GM04503 (cell line): ENCODE measurements at places on chromosomes 3 and 15.
A peak's percentile ranks its signal among the peaks of the same experiment; 100 is the strongest.

GRCh38 chr15:101613130-101614000 is 38.8 kb downstream of the TM2D3 start:
- DNase-seq = no peak

GRCh38 chr3:25781145-25781757 is 2.0 kb downstream of the NGLY1 start:
- no peak for DNase-seq

- no peak for DNase-seq
Observed at GRCh38 chr3:122964811-122965210, 62.8 kb downstream of the SEMA5B start.

DNA sequence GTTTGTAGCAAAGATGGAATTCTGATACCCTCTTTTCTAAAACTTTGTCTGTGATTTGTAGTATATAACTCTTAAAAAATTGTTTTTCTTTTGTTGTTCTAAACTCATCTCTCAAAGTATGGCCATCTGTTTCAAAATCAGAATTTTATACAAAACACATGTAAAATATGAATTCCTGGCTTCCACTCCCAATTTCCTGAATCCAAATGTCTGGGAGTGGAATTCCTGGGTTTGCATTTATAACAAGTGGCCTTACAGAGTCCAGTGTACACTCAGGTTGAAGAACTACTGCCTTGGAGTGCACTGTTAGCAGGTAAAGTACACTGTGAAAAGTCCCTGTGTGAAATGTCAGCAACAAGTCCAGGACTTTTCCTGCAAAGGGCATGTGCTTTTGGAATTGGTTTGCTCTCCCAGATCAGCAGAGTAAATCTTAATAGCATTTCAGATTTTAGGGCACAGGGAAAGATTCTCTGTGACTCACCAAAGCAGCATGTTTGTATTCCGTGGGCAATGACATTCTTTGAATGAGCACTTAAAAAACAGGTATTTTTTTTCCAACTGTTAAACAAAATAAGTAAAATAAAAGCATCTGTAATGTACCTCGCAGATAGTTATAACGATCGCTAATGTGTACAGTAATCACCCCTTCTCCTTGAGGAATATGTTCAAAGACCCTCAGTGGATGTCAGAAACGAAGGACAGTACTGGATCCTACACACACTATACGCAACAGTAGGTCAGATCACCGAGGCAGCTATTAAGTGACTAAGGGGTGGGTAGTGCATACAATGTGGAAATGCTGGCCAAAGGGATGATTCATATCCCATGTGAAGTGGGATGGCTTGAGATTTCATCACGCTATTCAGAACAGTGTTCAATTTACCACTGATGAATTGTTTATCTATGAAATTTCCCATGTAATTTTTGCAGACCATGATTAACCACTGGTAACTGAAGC is 2.0 kb upstream of the CLDN16 start:
- peak; percentile 84 for DNase-seq

GRCh38 chr3:15973940-15974339 is 176.2 kb upstream of the ANKRD28 start:
- DNase-seq = no peak

DNA sequence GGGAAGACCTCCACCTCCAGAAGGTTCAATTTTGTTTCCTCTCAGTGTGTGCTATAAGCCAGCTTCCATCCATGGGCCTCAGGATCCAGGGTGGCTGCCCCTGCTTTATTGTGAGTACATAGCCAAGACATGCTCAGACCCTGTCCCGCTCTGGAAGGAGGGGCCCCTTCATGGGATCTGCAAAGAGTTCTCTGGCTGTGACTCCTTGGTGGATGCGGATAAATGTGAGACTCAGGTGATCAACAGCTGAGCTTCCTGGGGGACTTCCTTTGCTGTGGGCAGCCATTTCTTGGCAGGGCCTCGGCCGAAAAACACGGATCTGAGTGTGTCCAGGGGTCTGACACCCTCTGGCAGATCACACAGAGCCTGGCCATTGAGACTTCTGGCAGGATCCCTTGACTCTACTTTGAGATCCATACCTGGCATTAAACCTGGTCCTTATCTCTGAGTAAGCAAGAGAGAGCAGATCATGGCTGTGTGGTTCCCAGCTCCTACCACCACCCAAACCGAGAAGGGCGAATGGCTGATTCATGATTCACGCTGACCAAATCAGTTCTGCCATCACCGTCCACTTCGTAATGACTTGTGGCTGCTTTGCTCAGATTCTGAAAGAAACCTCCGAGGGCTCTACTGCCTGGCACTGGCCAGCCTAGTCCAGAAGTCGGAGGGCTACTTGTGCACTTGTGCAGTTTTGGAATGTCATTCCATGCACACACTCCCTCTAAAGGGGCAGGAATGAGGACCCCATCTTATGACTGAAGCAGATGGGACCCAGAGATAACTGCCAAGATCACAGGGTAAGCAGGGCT is 68.1 kb downstream of the SENP2 start:
- no peak for DNase-seq

DNA sequence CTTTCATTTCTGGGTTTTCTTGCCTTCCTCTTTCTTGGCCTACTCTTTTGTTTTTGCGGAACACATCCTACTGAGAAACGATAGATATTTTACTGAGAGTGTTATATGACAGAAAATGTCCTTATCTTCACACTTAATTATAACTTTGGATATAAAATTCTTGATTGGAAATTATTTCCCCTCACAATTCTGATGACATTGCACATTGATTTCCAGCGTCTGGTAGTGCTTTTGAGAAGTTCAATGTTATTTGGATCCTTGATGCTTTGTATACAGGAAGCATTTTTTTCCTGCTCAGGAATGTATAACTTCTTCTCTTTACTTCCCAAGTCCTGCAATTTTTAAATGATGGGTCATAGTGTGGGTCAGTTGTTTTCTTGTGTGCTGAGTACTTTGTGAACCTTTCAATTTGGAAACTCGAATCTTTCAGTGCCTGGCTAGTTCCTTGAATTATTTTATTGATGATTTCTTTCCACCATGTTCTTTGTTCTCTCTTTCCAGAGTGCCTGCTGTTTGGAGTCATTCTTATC is 183.9 kb downstream of the PDCD6IP start:
- no peak for DNase-seq

DNA sequence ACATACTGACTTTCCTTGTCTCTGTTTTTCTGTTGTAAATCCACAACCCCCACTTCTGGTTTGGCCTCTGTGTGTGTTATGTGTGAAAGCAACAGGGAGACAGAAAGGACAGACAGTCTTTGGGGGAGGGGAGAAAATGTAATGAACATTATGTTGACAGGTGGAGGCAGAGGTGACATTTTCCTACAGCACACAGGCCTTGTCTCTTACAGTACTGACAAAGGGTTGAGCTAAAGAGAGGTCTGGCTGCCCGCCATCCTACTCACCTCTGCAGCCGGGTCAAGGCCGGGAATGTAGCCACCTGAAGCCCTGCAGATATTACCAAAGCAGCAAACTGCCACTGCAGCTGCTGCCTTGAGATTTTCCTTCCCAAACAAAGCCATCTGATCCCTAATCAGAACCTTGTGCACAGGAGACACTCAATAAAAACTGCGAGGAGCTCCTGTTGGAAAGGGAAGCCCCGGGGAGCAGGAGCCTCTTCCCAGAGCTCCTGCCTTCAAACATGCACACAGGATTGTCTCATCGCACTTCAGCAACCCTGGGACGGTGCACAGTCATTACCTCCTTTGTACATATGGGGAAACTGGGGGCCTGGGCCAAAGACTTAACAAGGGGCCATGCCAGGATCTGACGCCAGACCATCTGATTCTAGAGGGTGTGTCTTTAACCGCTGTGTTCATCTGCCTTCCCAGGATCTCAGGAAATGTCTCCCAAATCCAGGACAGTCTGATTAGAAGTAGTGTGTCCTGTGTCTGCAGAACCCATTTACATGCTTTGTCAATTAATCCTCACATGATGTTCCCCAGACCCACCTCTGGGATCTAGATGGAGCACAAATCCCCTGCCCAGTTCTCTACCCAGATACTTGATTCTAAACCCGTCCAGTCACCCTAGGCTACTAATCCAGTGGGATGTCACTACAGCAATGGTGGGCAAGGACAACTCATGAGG is 14.2 kb downstream of the MYO5C start:
- no peak for DNase-seq
